ENCODE measurements at places on chromosomes 2 and 18.

- DNase-seq, result no peak
These were observed 206.5 kb downstream of the PRKCE start for GRCh38 chr2:45857867-45858520.

DNA sequence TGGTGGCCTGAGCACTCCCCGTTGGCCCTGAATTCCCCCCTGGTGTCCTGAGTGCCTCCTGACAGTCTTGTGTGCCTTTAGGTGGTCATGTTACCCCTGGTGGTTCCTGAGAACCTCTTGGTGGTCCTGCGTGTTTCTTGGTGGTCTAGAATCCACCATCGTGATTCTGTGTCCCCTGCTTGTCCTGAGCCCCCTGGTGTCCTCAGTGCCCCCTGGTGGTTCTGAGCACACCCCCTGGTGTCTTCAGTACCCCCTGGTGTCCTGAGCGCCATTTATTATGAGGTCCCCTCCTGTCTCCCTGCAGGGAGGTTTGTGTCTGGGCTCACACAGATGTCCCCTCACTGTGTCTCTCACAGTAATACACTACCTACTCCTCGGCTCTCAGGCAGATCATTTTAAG, 61.3 kb upstream of the MAL start:
- DNase-seq, result no peak

DNA sequence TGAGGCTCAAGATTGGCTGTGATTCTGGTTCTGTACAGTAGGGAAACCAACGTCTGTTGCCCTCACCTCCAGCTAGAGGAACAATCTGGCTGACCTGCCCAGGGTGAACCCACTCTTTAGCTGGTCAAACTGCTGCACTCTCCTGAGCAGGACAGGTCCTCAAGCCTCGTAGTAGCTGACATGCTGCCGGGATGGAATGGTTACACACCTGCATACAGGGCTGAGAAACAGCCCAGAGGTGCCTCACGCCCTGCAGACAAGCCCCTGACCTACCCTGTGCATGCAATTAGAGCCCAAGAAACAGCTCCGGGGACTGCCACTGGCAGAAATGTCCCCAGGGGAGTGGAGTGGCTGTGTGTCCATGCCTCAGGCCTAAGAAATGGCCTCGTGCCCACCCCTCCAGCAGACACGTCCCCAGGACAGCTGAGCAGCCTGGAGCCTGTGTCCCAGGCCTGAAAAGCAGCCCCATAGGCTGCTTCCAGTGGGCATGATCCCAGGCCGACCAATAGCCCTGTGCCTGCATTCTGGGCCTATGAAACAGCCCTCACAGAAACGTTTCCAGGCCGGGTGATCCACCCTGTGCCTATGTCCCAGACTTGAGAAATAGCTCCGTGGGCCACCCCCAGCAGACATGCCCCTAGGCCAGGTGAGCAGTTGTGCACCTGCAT, 25.4 kb downstream of the BOLL start:
- DNase-seq, result no peak

DNA sequence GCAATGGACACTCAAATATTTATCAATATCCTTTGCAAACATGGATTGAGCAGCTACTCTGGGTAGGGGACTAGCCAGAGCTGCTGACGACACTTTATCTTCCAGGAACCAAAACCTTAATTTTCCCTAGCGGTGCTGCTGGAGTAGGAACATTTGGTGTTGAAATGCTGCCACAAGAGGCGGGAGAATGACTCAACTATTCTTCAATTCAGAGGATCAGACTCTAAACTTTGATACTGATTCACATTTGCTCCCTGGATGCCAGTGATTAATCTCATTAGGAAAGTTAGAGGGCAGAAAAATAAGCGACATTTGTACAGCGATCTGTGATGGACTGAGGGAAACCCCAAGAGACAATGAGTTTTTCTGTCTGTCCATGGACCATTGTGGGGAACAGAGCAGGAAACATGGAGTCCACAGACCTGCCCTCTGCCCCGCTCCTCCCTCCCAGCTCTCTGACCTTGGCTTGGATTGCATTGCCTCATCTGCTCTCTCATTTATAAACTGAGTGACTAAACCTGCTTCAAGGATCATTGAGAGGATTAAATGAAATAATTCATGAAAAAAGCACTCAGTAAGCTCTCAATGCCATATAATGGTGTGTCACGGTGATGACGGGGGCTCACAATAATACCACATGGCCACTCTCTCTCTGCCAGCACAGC, 12.6 kb upstream of the EPB41L3 start:
- no peak for DNase-seq

- no peak for DNase-seq
These were observed 8.8 kb upstream of the ADI1 start for GRCh38 chr2:3527886-3528785.

DNA sequence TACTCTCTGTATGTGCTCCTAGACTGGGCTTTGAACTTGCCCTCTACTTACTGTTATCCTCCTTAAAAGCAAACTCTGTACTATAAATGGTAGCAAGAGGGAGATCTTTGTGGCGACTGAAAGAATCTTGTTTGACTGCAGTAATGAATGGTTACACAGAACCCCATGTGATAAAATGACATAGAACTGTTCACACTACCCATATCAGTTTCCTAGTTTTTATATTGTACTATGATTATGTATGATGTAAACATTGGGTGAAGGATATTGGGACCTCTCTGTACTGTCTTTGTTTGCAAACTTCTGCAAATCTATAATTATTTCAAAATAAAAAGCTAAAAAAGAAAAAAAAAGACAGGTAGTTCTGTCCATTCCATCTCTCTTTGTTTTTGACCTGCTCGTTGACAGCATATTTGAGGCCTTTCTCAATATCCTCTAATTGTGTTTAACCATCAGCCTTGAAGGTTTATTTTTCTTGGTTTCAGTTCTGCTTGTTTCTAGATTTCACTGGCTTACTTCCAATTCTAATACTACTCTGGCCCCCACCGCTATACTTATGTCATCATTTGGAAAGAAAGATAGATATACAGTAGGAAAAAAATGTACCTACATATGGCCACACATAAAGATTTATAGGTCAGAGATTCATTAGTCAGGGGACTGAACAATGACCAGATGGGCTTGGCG, 79.2 kb upstream of the MYO3B start:
- no peak for DNase-seq

DNA sequence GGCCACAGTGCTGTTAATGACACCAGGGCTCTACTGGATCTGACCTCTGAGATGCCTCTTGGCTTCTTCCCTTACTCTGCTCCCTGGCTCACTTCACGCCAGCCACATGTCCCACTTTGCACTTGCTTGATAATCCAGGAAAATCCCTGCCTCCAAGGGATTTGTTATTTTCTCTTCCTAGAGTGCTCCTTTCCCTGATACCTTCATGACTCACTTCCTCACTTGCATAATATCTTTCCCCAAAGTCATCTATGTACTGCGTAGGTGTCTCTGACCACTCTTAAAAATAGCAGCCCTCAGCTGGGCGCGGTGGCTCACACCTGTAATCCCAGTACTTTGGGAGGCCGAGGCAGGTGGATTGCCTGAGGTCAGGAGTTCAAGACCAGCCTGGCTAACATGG, 572.3 kb downstream of the PLCL1 start:
- DNase-seq, result no peak

DNA sequence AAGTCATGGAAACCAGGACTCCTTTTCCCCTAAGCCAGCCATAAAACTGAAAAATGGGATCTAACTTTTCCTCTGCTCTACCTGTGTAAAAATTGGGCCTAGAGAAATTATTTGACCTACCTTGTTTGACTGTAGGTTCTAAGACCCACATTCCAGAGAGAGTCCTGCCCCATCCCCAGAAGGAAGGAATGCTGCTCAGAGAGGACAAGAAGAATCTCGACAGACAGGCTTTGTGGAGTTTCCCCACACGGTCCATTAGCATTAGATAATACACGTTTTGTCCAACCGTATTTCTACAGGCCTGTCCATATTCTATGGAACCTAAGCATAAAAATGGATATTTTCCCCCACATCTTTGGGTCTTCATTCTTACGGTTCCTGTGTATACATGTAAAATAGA, 403.3 kb downstream of the METTL4 start:
- DNase-seq, result no peak

GRCh38 chr2:11904941-11905340, 158.5 kb downstream of the LPIN1 start:
- no peak for DNase-seq

GRCh38 chr2:238817382-238817781, 30.5 kb upstream of the TWIST2 start:
- no peak for DNase-seq

- no peak for DNase-seq
These were observed 51.9 kb downstream of the APLF start for GRCh38 chr2:68519236-68519635.

GRCh38 chr2:62415518-62415917, 90.5 kb downstream of the TMEM17 start:
- DNase-seq, result no peak

DNA sequence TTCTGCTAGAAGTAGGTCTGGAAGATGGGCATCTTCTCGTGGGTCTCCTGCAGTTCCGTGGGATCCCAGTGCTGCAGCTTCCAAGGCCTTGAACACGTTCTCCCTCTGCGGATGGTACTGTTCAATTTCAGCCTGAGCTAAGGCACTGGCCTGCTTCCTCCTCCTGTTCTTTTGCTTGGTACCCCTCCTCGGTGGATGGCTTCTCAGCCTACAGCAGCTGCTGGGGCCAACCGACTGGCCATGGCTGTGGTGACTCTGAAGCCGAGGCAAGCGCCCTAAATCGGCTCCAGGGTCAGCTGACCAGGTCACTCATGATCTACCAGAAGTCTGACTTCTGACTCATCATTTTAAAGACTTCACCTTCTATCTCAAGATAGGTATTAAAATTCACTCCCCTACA, 150.2 kb downstream of the NBAS start:
- DNase-seq, result no peak

GRCh38 chr2:123999681-124000080, 25.4 kb upstream of the CNTNAP5 start:
- DNase-seq, result no peak

GRCh38 chr2:209942426-209942825, 60.0 kb upstream of the RPE start:
- no peak for DNase-seq

- DNase-seq, result no peak
These were observed 241.5 kb upstream of the PKDCC start for GRCh38 chr2:41806286-41806685.

GRCh38 chr2:181904022-181904632, 12.6 kb downstream of the ITPRID2 start:
- DNase-seq, result no peak

- no peak for DNase-seq
These were observed 8.6 kb downstream of the ACP1 start for GRCh38 chr2:273333-273732.

DNA sequence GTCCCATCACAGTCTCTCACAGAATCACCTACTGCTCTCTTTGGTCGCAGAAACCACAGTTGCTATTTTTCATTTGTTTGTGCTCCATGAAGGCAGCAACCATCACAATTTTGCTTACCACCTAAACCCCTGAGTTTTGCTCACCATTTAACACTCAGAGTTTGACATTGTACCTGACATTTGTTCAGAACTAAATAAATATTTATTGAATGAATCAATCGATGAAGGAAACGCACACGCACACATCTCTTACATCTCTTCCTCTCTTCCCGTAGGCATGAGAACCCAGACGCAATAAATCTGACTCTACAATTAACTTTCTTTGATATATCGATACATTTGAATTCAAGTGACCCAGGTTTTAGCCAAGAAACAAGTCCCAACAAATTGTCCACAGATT, 105.5 kb upstream of the RNF152 start:
- no peak for DNase-seq

DNA sequence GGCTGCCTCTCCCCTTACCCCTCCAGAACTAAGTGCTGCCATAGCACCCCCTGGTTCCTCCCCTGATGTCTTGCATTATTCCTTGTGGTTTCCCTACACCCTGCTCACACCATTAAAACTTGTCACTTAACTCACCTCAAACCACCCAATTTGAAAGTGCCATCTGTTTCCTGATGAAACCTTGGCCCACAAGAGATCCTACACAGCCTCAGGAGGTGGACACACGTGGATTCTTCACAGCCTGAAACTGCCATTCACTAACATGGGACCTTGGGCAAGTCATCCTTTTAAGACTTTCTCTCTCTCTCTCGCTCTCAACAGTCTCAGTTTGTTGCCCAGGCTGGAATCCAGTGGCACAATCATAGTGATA, 27.5 kb upstream of the FAM124B start:
- DNase-seq, result no peak

DNA sequence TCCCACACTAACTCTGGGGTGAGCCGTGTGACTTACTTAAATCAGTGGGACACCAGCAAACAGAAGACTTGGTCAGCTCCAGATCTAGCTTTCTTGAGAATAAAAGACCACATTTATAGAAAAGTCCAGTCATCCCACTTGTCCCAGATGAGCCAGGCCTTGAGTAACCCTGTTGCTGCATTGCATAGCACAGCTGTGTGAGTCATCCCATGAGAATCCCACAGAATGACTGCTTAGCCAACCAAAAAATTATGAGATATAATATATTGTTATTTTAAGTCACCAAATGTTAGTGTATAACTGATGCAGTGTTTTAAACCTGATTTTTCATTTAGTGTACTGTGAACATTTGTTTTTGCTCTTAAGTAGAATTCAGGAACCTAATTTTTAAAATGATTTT, 94.2 kb upstream of the FSHR start:
- DNase-seq, result no peak

DNA sequence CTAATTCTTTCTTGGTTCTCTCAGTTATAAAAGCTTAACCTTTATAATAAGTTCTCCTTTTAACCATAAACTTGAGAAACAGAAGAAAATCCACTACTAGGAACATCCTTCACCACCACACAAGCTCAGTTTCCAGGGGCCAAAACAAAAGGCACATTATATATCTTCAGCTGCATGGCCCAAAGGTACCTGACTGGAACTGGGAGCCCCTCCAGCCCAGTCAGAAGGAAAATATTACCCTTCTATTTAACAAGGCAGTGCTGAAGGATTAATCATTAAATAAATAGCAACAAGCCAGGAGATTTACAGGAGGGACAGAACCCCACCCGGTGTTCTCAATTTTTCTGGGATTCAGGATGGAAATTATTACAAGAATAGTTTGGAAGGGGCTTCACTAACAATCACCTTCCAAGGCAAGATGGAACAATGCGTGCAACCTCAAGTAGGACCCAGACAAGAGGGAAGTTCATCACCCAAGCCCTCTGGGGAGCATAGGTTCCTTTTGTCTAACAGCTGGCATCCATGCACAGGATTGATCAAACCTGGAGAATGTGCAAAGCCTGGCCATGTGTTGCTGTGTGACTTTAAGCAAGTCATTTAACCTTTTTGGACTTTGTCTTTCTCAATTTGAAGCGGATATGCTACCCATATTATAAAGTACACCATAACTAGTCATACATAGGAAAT, 159.6 kb upstream of the SETBP1 start:
- DNase-seq, result no peak

Data from NCI-H1436 treated with DMSO at 0.1 percent for 48 hours (cell line).